ENCODE measurements at places on chromosomes 4 and X.

- DNase-seq: no peak
Observed at GRCh38 chr4:81225252-81225651, 10.2 kb upstream of the PRKG2 start.

GRCh38 chr4:156999175-156999517 lies 27.5 kb upstream of the PDGFC start:
- peak; percentile 94 for DNase-seq

DNA sequence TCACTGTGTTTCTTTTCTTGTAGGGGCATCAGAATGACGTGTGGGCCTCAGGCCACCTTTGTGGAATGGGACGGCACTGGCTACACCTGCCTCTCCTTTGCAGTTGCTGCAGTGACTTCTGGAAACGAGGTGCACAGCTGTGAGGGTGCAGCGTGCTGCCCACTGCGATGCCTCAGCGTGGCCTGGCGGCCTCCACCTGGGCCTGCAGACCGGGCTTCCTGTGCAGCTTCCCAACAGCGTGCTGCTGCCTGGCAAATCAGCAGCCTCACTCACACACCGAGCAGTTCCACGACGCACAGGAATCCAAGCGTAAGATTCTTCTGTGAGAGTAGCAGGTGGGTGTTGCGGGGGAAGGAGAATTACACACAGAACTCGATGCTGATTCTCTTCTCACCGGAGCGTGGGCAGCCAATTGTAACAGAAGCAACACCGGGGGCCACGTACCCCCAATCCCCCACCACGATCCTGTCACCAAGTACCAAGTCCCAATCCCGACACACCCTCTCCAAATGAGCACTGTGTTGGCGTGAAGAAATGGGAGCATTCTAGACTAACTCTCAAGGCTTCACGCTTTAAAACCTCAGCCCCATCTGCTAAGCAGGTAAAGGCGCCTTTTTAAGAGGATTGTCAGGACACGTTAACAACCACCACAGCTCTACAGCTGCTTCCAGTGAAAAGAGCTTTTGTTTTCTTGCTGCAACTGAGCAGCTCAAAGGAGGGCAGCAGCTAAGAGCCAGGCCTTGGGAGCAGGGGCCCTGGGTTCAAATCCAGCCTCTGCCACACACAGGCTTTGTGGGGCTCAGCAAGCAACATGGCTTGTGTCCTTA lies 16.9 kb downstream of the WDR1 start:
- DNase-seq: no peak

- DNase-seq: no peak
Observed at GRCh38 chrX:77595848-77596247, 148.7 kb downstream of the FGF16 start.

DNA sequence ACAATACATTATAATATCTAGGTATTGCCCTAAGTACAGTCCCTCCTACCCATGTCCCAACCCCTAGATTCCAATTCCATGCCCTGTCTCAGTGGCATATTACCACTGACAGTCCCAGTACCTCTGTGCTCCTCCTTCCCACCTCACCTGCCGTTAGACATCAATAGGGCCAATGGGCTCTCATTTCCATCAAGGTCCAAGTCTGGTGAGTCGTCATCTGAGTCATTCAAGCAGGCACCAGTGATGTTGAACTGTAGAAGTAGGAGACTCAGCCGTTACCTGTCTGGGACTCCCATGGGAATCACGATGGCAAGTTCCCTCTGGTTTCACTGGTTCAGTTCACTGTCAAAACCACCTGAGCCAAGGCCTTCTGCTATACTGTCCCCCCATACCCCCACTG lies 51.7 kb downstream of the PHF8 start:
- DNase-seq: no peak

GRCh38 chr4:60579335-60579734 lies 620.8 kb upstream of the ADGRL3 start:
- peak; percentile 6 for DNase-seq
